Prostate gland (tissue), 2 donors: ENCODE measurements at places on chromosomes 7 and 10.
A peak's percentile ranks its signal among the peaks of the same experiment; 100 is the strongest.

- no peaks in the 10 kb centered on the region for H3K36me3 ChIP-seq
- H3K27ac ChIP-seq = no peak overlapping the region
- no peaks in the 10 kb centered on the region for H3K27me3 ChIP-seq
- H3K4me1 ChIP-seq = no peaks in the 10 kb centered on the region
- DNase-seq = no peak
These were observed 285.2 kb downstream of the AUTS2 start for GRCh38 chr7:69883399-69883891.

- H3K4me3 ChIP-seq = no peak overlapping the region
- no peak for DNase-seq
- no peaks in the 10 kb centered on the region for H3K36me3 ChIP-seq
- H3K27ac ChIP-seq = no peak overlapping the region
These were observed 21.9 kb upstream of the ADAM22 start for GRCh38 chr7:87912121-87912520.

DNA sequence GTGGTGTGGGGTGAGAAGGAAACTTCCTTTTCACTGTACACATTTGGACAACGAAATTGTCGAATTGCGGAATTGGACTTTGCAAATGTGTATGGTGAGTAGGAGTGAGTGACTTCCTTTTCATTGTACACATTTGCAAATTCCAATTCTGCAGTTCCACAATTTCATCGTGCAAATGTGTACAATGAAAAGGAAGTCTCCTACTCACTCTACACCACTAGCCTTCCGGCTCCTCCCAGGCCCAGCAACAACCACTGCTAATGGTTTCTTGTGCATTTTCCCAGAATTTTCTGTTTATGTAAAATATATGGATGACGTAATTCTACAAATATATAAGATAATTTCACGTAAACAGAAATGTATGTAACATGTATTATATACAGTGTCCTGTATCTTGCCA is 118.5 kb downstream of the ARL4A start:
- no peaks in the 10 kb centered on the region for H3K27me3 ChIP-seq
- no peak for DNase-seq
- peaks cover 4% of the 10 kb centered on the region for H3K4me1 ChIP-seq
- no peak overlapping the region for H3K27ac ChIP-seq
- no peaks in the 10 kb centered on the region for H3K36me3 ChIP-seq

DNA sequence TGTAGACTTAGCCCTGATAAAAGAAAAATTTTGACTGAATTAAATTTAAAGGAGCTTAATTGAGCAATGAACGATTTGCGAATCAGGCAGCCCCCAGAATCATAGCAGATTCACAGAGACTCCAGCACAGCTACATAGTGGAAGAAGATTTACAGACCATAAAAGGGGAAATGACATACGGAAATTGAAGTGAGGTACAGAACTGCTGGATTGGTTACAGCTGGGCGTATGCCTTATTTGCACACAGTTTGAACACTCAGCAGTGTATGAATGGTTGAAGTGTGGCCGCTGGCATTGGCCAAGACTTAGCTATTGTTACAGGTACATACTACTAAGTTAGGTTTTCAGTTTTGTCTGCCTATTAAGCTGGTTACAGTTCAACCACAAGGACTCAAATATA is 433.5 kb upstream of the CELF2 start:
- no peak for DNase-seq
- no peak overlapping the region for H3K4me3 ChIP-seq
- no peak overlapping the region for H3K27ac ChIP-seq

- no peak overlapping the region for H3K27ac ChIP-seq
- H3K36me3 ChIP-seq = no peaks in the 10 kb centered on the region
- H3K27me3 ChIP-seq = no peaks in the 10 kb centered on the region
These were observed 72.3 kb downstream of the GLCCI1 start for GRCh38 chr7:8040768-8041369.

DNA sequence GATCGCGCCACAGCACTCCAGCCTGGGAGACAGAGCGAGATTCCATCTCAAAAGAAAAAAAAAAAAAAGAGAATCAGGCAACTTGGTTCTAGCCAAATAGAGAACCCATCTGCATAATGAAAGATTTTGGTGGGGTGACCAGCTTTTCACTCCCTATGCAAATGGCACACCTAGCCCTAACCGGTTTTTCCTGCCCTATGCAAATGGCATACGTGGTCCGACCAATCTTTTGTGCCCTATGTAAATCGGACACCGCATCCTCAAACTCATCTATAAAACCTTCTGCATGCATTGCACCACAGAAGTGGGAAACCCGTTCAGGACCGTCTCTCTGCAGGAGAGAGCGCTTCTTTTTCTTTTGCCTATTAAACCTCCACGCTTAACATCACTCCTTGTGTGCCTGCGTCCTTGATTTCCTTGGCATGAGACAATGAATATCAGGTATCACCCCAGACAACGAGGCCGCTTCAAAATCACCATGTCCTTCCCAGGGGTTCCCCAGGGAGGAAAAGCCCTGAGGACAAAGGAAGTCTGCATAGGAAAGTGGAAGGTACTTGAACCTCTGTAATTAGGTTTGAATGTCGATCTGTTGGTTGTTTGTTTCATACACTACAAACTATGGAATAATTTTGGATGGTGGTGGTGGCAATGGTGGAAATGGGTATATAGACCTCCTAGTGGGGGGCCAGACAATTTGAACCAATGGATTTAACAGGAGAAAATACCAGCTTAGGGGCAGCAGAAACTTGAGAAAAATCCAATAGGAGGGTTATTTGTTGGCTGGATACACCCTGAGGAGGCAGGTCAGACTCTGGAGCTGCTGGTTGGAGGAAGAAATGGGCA is 396.2 kb downstream of the TYW1 start:
- no peak overlapping the region for H3K27ac ChIP-seq
- DNase-seq = peak; percentile 49
- H3K36me3 ChIP-seq = no peaks in the 10 kb centered on the region
- no peak overlapping the region for H3K4me3 ChIP-seq
- H3K4me1 ChIP-seq = no peaks in the 10 kb centered on the region
- no peaks in the 10 kb centered on the region for H3K27me3 ChIP-seq

- no peak overlapping the region for H3K27ac ChIP-seq
- no peaks in the 10 kb centered on the region for H3K36me3 ChIP-seq
- no peak for DNase-seq
These were observed 58.3 kb downstream of the DPYSL4 start for GRCh38 chr10:132245056-132245455.

- peak overlapping the region; percentile 53 for H3K27ac ChIP-seq
- no peak for DNase-seq
- no peaks in the 10 kb centered on the region for H3K36me3 ChIP-seq
- no peaks in the 10 kb centered on the region for H3K27me3 ChIP-seq
- H3K4me3 ChIP-seq = no peak overlapping the region
- H3K4me1 ChIP-seq = no peaks in the 10 kb centered on the region
These were observed 63.3 kb upstream of the KMT2E start for GRCh38 chr7:104950754-104951153.

GRCh38 chr7:27260211-27260610 is 17.6 kb downstream of the EVX1 start:
- no peak for DNase-seq
- H3K27me3 ChIP-seq = no peaks in the 10 kb centered on the region
- no peaks in the 10 kb centered on the region for H3K36me3 ChIP-seq

GRCh38 chr10:116371737-116372136 is 47.5 kb downstream of the CCDC172 start:
- H3K4me1 ChIP-seq = no peaks in the 10 kb centered on the region
- H3K27ac ChIP-seq = no peak overlapping the region
- no peaks in the 10 kb centered on the region for H3K27me3 ChIP-seq
- no peaks in the 10 kb centered on the region for H3K36me3 ChIP-seq
- H3K4me3 ChIP-seq = no peak overlapping the region
- no peak for DNase-seq

DNA sequence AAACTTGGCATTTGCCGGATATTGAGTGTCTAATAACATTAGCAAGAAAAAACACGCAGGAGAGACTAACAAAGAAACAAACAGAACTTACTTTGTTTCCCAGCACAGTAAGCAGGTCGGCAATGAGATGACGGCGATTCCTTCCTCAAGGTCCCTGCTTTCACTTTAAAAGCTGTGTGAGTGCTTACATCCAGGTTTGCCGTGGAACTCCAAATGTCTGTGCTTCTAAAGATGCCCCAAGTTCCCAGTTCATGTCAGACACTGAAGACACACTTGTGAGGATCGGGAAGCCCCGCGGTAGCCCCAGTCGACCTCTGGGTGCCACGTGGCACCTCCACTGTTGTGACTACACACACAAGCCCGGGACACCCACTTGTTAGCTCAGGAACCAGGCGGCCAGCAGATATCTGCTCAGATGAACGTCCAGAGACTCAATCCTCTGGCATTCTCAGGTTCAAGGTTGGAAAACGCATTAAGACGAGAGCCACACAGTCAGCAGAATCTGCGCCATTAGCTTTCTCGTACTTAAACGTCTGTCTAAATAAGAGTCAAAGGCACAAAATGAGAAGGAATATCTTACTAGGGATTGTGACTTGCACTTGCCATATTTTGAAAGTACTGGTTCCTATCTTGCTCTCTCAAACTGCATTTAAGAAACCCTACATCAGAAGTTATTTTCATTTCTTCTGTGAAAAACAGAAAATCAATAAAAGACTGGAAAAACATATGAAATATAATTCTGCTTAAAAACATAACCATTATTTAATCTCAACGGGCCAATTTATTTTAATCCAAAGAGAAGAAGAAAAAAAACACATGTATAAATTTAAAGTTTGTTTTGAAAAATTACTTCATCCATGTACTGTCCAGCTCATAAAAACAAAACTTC is 207.6 kb upstream of the KLF14 start:
- peaks cover 7% of the 10 kb centered on the region for H3K4me1 ChIP-seq
- H3K4me3 ChIP-seq = peak overlapping the region; percentile 20
- H3K27me3 ChIP-seq = no peaks in the 10 kb centered on the region
- peak; percentile 68 for DNase-seq
- no peaks in the 10 kb centered on the region for H3K36me3 ChIP-seq

DNA sequence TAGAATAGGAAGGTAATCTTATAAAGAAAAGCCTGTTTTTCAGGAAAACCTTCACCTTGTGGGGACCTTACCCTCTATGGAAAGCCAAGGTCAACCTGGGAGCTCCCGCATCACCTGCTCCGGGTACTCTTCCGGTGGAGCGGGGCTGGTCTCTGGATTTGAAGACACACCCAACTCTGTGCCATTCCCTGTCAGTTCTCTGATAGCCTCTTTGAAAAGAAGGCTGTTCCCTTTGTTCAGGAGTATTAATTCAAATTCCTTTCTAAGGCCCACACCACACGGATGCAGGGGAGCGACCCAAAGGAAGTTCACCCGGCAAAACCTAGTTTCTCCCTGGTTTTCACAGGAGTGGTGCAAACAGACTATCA is 10.7 kb downstream of the CTBP2 start:
- H3K4me3 ChIP-seq = no peak overlapping the region
- peaks cover 64% of the 10 kb centered on the region for H3K4me1 ChIP-seq
- H3K27me3 ChIP-seq = no peaks in the 10 kb centered on the region
- peak overlapping the region; percentile 88 for H3K27ac ChIP-seq
- H3K36me3 ChIP-seq = no peaks in the 10 kb centered on the region
- no peak for DNase-seq

DNA sequence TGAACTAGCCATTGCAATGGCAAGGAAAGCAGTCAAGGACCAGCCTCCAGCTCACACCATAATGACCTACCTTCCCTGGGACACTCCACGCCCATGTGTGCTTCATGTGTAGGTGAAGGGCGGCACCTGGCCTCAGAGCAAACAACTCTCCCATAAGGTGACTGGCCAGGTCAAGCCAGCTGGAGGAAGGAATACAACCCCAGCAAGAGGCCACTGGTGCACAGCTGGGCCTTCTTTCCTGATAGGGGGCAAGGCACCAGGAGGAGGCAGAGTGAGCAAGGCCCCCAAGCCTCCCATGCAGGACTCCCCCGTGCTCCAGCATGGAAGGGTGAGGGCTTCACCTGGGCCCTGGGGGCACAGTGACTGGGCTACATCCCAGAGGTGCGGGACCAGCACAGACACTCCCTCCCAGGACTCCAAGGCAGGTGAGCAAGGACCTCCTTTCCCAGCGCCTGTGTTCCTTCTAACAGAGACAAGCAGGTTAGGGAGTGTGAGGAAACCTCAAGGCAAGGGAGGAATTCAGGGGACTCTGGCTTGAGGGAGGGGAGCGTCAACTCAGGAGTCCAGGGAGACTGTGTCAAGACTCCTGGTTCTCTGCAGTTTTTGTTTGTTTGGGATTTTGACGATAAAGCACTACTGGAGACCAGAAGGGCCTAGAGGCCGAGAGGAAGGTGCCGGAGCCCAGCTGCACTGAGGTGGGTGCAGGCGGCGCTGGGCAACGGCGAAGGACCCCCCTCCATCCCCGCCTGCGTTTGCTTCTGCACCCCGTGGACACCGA is 1.7 kb downstream of the PTPRN2 start:
- no peak for DNase-seq
- H3K36me3 ChIP-seq = no peaks in the 10 kb centered on the region
- H3K4me3 ChIP-seq = peak overlapping the region; percentile 55
- H3K27me3 ChIP-seq = no peaks in the 10 kb centered on the region
- no peaks in the 10 kb centered on the region for H3K4me1 ChIP-seq

DNA sequence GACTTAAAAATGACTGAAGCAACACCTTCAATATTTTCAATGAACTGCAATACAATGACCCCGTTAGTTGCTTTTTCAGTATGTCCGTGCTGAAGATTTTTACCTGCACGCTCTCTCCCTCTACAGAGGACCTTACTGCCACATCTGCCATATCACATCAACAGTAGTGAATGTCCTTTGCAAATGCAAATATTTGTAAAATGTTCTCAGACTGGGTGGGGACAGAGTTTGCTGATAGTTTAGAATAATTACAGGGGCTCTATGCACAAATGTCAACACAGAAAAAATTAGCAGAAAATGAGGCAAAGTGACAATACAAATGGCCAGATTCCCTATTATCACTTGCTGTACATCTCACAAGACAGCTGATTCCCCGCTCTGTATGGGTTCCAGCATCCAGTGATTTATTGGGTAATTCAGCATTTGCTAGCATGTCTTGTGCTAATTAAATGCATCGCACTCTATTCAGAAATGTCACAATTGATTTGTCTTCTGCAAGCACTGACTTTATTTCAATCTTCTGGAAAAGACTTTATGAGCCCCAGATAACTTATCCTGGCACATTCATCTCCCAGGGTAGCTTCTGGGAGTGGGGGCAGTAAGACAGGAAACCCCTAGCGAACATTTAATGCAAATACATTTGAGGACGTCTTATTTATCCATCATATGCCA is 69.1 kb upstream of the PTER start:
- no peak for DNase-seq
- H3K36me3 ChIP-seq = no peaks in the 10 kb centered on the region

DNA sequence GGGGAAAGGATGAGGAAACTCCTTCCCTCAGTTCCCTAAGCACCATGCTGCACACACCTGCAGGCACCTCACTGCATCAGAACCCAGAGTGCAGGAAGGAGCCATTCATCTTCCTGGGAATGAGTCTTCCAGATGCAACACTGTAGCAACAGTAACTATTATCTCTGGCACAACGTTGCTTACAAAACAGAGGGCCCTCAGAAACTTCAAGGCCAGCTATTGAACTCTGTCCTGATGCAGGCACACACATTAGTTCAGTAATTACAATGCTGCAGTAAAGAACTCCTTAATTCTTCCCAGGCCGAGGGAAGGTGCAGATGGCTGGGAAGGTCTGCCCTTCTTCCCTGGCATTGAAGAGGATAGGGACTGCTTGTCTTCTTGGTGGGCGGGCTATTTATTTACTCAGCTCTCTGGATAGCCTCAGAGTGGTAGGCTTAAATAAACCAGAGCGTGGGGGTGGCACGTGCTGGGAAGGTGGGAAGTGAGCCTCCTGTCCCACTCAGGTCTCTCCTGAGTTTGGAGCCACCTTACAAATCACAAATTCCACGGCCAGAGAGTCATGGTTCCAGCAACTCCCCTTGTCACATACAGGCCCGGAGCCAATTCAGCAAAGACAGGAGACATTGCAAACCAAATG is 125.1 kb upstream of the JCAD start:
- no peak overlapping the region for H3K27ac ChIP-seq
- H3K4me1 ChIP-seq = peaks cover 19% of the 10 kb centered on the region
- no peak overlapping the region for H3K4me3 ChIP-seq
- H3K27me3 ChIP-seq = no peaks in the 10 kb centered on the region
- no peaks in the 10 kb centered on the region for H3K36me3 ChIP-seq
